ENCODE measurements at places on chromosomes 5 and 9. TPM values are rescaled to one million over a fixed set of nuclear protein-coding genes. Genes with fewer than 3 reads are reported as not detected.

The MAPK9 gene
- 37.7 TPM for total RNA-seq

GRCh38 chr9:111919875-111920274, 23.3 kb downstream of the UGCG start:
- peak overlapping the region; percentile 13 for H3K27ac ChIP-seq
- peaks cover 74% of the 10 kb centered on the region for H3K36me3 ChIP-seq
- H3K27me3 ChIP-seq: no peaks in the 10 kb centered on the region
- no peak for DNase-seq
- H3K4me1 ChIP-seq: peaks cover 56% of the 10 kb centered on the region

The CCDC183 gene
- 0.88 TPM for total RNA-seq

- DNase-seq: no peak
- H3K27ac ChIP-seq: no peak overlapping the region
- no peak overlapping the region for H3K4me3 ChIP-seq
- H3K36me3 ChIP-seq: no peaks in the 10 kb centered on the region
- H3K27me3 ChIP-seq: no peaks in the 10 kb centered on the region
- no peaks in the 10 kb centered on the region for H3K4me1 ChIP-seq
These were observed 33.9 kb upstream of the AOPEP start for GRCh38 chr9:94692601-94693000.

- no peak overlapping the region for H3K4me3 ChIP-seq
- H3K36me3 ChIP-seq: no peaks in the 10 kb centered on the region
- H3K27ac ChIP-seq: no peak overlapping the region
- no peaks in the 10 kb centered on the region for H3K4me1 ChIP-seq
These were observed 200.3 kb downstream of the C9orf152 start for GRCh38 chr9:110007477-110008270.

The SPATA31A3 gene
- total RNA-seq: not detected

GRCh38 chr5:53397845-53398244, 82.6 kb upstream of the FST start:
- no peaks in the 10 kb centered on the region for H3K36me3 ChIP-seq
- H3K4me1 ChIP-seq: no peaks in the 10 kb centered on the region
- H3K27ac ChIP-seq: no peak overlapping the region
- no peak for DNase-seq
- H3K4me3 ChIP-seq: no peak overlapping the region
- H3K27me3 ChIP-seq: no peaks in the 10 kb centered on the region

- no peaks in the 10 kb centered on the region for H3K36me3 ChIP-seq
- no peaks in the 10 kb centered on the region for H3K27me3 ChIP-seq
- no peaks in the 10 kb centered on the region for H3K4me1 ChIP-seq
- no peak overlapping the region for H3K27ac ChIP-seq
- no peak overlapping the region for H3K4me3 ChIP-seq
These were observed 79.0 kb upstream of the TRIM32 start for GRCh38 chr9:116608064-116608463.

The CDH18 gene
- 0.26 TPM for total RNA-seq

- no peak overlapping the region for H3K27ac ChIP-seq
- no peak overlapping the region for H3K4me3 ChIP-seq
- no peaks in the 10 kb centered on the region for H3K4me1 ChIP-seq
These were observed 115.5 kb downstream of the PTTG1 start for GRCh38 chr5:160537116-160537515.

The NUTM2F gene
- total RNA-seq: not detected

- H3K27me3 ChIP-seq: no peaks in the 10 kb centered on the region
- H3K27ac ChIP-seq: peak overlapping the region; percentile 93
- H3K36me3 ChIP-seq: no peaks in the 10 kb centered on the region
- no peak for DNase-seq
- peak overlapping the region; percentile 63 for H3K4me3 ChIP-seq
These were observed 597 bp downstream of the SLC31A1 start for GRCh38 chr9:113221800-113222481.

DNA sequence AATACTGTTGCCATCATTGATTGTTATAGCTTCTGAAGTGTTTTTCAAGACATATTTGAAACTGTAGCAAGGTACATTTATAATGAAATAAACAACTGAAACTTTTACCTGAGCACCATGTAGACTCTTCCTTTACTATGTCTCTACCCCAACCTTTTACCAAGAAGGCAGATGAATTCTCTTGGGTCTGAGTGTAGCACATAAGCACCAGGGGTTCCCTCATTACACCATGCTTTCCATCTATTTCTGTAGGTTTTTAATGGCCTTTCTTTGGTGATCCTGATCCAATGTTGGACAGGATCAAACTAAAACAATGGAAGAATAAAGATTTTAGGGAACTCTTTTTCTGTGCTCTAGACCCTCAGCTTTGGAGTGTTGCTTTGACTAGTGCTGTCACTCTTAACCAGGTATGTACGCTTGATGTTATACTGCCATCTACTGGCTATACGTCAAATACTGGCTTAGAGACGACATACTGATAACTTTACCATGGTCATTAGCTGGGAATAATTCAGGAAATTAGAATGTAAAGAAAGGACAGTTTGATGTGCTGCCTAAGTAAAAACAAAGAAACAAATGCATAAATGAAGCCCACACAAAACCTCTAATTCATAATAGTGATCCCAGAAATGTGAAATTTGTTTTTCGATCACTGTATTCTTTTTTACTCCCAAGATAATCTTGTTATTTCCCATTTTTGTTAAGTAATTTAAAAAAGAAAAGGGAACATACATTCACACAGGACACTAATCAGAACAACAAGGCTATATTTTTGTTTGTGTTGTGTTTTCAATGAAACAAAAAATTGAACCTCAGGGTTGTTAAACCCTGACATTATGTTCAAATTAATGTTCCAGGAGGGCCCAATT, 30.7 kb downstream of the IFNW1 start:
- DNase-seq: no peak
- H3K4me1 ChIP-seq: no peaks in the 10 kb centered on the region
- H3K36me3 ChIP-seq: no peaks in the 10 kb centered on the region
- no peaks in the 10 kb centered on the region for H3K27me3 ChIP-seq

DNA sequence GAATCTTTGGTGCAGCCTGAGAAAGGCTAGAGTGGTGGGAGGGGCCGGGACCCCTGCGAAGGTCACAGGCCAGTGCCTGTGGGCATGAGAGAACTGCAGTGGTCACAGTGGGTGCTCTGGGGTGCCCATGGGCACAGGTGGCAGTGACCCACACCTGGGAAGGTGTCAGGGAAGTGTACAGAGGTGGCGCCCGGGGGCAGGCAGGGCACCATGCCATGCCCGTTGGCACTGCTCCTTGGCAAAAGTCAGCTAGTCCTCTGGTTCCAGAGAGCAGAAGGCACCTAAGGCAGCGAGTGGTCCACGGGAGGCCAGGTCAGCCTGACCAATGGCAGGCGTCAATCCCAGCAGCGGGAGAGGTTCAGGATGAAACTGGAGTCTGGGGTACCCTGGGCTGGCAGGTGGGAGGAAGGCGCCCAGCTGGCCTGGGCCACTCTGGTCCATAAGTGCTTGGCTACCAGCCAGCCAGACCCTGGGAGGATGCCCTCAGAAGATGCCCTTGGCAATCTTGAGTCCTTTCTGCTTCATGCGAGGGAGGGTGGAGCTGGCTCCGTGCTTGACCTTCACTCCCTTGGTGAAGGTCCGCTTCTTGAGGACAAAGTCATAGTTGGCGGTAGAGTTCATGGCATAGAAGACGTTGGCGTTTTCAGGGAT, 22.8 kb downstream of the RALGDS start:
- peaks cover 62% of the 10 kb centered on the region for H3K36me3 ChIP-seq
- DNase-seq: peak; percentile 58
- no peaks in the 10 kb centered on the region for H3K27me3 ChIP-seq
- H3K4me3 ChIP-seq: no peak overlapping the region
- no peak overlapping the region for H3K27ac ChIP-seq
- H3K4me1 ChIP-seq: no peaks in the 10 kb centered on the region

The CCDC171 gene
- 1.9 TPM for total RNA-seq

The SLC36A2 gene
- not detected for total RNA-seq

The ABITRAM gene
- total RNA-seq: 7.5 TPM

DNA sequence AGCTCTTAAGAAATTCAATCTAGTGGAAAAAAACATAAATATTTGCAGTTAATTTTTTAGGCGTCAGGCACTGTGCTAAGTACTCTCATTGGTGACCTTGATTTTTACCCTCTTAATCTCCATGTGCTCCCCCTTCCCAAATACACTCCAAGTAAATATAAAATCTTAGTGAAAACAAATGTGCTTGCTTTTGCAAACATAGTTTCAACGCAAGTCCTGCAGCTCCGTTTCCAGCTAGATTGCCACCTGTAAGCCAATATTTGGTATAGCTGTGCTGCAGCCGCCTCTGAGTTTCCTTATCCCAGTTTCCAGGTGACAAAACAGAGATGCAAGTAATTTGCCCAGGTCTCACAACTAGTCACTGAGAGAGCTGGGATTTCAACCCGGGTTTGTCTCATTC, 1.9 kb upstream of the MTMR12 start:
- H3K36me3 ChIP-seq: no peaks in the 10 kb centered on the region
- H3K27ac ChIP-seq: no peak overlapping the region
- peaks cover 14% of the 10 kb centered on the region for H3K4me1 ChIP-seq
- no peak for DNase-seq

The RLN1 gene
- 1.1 TPM for total RNA-seq

- H3K27ac ChIP-seq: no peak overlapping the region
- no peak overlapping the region for H3K4me3 ChIP-seq
- H3K36me3 ChIP-seq: peaks cover 15% of the 10 kb centered on the region
- no peak for DNase-seq
- H3K4me1 ChIP-seq: no peaks in the 10 kb centered on the region
These were observed 49.5 kb downstream of the CAMSAP1 start for GRCh38 chr9:135857843-135858242.

The STPG3 gene
- total RNA-seq: not detected

The INSYN2B gene
- total RNA-seq: 2.0 TPM

- no peak for DNase-seq
- H3K4me1 ChIP-seq: peaks cover 48% of the 10 kb centered on the region
- no peak overlapping the region for H3K4me3 ChIP-seq
- H3K36me3 ChIP-seq: peaks cover 57% of the 10 kb centered on the region
These were observed 38.9 kb downstream of the MTMR12 start for GRCh38 chr5:32273821-32274220.

- peak; percentile 73 for DNase-seq
- H3K36me3 ChIP-seq: no peaks in the 10 kb centered on the region
- no peaks in the 10 kb centered on the region for H3K4me1 ChIP-seq
- H3K27me3 ChIP-seq: no peaks in the 10 kb centered on the region
These were observed 311.7 kb downstream of the TRIM36 start for GRCh38 chr5:114857941-114858551.

The HAVCR2 gene
- 17.2 TPM for total RNA-seq

- H3K36me3 ChIP-seq: no peaks in the 10 kb centered on the region
- peak overlapping the region; percentile 45 for H3K4me3 ChIP-seq
- H3K27me3 ChIP-seq: peaks cover 60% of the 10 kb centered on the region
These were observed 789 bp downstream of the COL27A1 start for GRCh38 chr9:114155995-114156656.

The PCDHA4 gene
- total RNA-seq: 0.60 TPM

DNA sequence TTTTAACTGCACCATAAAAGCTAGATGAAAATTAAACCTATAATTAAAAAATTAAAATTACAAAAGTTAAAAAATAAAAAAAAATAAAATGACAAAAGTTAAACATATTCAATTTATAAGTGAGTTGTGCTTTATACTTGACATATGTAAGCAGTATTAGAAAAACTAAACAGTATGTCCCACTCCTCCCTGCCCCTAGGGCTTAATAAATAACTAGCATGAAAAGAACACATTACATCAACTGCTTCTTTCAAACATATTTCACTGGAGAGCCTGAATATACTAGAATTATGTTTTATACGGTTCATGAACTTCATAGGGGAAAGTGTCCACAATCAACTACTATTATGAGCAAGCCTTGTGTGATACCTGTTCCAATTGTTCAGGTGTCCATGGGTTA, 47.6 kb downstream of the ECPAS start:
- no peak overlapping the region for H3K27ac ChIP-seq
- DNase-seq: no peak
- peaks cover 52% of the 10 kb centered on the region for H3K36me3 ChIP-seq
- H3K27me3 ChIP-seq: no peaks in the 10 kb centered on the region

The TAF1L gene
- total RNA-seq: not detected

The STKLD1 gene
- total RNA-seq: 0.94 TPM

GRCh38 chr5:51398875-51399642, 15.8 kb downstream of the ISL1 start:
- no peak for DNase-seq
- no peak overlapping the region for H3K27ac ChIP-seq
- no peaks in the 10 kb centered on the region for H3K4me1 ChIP-seq

The CAMK4 gene
- total RNA-seq: 16.5 TPM

- H3K27me3 ChIP-seq: peaks cover 6% of the 10 kb centered on the region
- DNase-seq: no peak
- no peak overlapping the region for H3K4me3 ChIP-seq
- H3K27ac ChIP-seq: no peak overlapping the region
- H3K4me1 ChIP-seq: peaks cover 3% of the 10 kb centered on the region
These were observed 46.7 kb upstream of the CER1 start for GRCh38 chr9:14769230-14769571.

DNA sequence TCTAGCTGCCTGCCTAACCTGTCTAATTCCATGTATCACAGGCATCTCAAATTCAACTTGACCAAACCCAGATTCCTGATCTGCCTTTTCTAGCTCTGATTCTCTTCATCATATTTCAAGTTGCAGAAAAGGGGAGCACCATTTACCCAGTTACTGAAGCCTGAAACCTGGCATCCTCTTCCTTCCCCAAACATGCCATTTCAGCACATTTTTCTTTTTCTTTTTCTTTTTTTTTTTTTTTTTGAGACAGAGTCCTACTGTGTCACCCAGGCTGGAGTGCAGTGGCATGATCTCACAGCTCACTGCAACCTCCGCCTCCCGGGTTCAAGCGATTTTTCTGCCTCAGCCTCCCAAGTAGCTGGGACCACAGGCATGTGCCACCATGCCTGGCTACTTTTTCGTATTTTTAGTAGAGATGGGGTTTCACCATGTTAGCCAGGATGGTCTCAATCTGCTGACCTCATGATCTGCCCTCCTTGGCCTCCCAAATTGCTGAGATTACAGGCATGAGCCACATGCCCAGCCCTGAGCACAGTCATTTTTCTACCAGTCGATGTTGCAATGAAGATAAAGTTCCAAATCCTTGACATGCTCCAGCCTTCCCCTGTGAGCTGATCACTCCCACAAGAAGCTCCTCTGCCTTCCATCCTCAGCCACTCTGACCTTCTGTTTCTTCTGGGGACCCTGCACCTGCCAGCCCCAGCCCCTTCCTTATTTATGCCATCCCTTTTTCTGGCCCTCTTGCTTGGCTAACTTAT, 32.2 kb downstream of the ACER2 start:
- peaks cover 28% of the 10 kb centered on the region for H3K36me3 ChIP-seq
- H3K27ac ChIP-seq: peak overlapping the region; percentile 66
- no peak for DNase-seq
- H3K4me1 ChIP-seq: peaks cover 4% of the 10 kb centered on the region
- H3K4me3 ChIP-seq: no peak overlapping the region

DNA sequence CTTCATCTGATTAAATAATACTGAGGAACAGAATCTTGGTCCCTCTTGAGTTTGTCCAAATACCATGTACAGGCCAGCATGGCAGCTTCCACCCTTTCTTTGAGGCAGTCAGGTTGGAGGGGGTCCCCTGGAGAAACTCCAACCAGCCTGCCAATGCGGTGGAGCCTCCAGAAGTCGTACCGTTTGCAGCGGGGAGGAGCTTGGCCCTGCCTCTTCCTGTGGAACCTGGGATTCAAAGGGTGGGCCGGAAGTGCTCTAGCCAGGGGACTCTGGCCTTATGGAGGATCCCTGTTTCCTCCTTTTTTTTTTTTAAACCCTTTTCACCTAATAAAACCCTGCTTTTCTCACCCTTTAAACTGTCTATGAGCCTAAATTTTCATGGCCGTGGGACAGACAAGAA, 216.3 kb upstream of the ZNF608 start:
- no peak overlapping the region for H3K4me3 ChIP-seq
- no peaks in the 10 kb centered on the region for H3K27me3 ChIP-seq
- H3K36me3 ChIP-seq: no peaks in the 10 kb centered on the region
- no peak overlapping the region for H3K27ac ChIP-seq
- no peak for DNase-seq

- no peaks in the 10 kb centered on the region for H3K36me3 ChIP-seq
- DNase-seq: no peak
- H3K4me1 ChIP-seq: no peaks in the 10 kb centered on the region
- no peak overlapping the region for H3K27ac ChIP-seq
- H3K27me3 ChIP-seq: no peaks in the 10 kb centered on the region
- H3K4me3 ChIP-seq: no peak overlapping the region
These were observed 234.2 kb upstream of the RFX3 start for GRCh38 chr9:3760031-3760430.
